ENCODE measurements at places on chromosomes 3 and 15.

DNA sequence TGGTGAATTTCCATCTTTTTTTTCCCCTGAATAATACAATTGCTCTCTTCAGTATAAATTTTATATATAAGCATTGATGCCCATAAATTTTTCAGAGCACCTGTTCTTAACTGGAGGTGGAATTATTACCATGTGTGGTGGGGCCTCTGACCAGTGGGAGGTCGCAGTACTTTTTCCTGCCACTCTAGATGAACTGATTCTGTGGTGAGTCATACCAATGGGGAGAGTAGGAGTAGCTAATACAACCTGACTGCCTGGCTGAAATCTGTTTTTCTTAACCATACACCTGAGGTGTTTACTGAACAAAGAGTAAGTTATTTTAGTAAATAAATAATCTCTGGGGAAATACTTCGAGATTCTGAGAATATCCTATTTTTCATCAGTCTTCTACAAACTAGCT lies 67.2 kb downstream of the UNC13C start:
- no peak for DNase-seq

DNA sequence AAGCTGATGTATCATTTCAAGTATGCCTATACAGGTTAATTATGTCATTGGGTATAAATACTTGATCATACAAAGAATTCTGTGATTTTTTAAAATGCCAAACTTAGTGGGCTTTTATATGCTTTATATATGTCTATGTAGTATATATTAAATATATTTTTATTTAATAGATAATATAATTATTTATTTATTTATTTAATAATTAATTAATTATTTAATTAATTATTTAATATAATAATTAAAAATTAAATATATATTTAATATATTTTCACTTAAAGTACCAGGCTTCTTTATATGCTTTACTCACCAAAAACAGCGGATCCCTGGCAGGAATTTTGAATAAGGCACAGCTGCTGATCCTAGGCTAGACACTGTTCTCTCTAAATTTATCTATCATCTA lies 687.0 kb downstream of the VGLL3 start:
- no peak for DNase-seq

DNA sequence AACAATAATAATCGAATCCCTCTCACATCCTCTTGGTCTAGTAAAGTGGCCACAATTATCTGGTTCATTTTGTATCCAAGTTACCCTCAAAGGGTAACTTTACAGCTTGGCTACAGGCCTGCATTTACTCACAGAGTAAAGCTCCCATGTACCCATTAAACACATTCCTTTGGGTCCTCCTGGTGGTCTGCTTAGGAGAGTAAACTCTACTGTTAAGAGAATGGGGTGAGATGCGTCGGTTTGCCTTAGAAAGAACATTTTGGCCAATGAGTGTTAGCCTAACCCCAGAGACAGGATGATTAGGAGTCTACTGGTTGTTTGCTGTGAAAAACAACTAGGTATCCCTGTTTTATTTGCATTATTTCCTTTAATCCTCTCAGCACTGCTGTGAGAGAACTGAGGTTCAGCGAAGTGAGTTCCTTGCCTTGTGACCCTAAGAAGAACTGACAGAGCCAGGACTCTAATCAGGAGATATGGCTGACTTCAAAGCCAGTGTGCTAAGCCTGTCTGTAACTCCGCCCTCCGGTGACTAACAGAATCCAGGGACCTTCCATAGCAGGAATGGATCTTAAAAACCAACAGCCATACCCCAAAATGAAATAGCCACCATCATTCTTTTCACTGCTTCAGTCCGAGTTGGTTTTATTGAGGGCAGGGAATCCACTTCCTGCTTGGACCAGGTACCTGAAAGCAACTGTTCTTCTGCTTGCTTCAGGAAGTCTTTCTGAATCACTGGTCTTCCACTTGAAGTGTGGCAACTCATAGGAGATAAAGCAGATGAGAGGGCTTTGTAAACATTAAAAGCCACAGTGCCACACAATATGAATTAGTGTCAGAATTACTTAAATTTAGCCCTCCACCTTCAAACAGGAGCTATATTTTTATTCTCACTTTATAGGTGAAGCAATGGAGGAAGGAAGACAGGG lies 317.3 kb upstream of the WNT5A start:
- no peak for DNase-seq

- DNase-seq, result no peak
Measured at GRCh38 chr3:124560666-124561215, 169.5 kb upstream of the UMPS start.

- DNase-seq, result no peak
Measured at GRCh38 chr3:167521006-167521355, 47.1 kb upstream of the SERPINI2 start.

Data from Right ventricle myocardium superior (tissue), 1 donor.